IgD-negative memory B cell (primary cell): ENCODE measurements at places on chromosomes 3 and 15. TPM values are rescaled to one million over a fixed set of nuclear protein-coding genes. Genes with fewer than 3 reads are reported as not detected.

Gene TLNRD1
- polyA plus RNA-seq, result 4.6 TPM

Gene GUCA1C
- polyA plus RNA-seq, result not detected

Gene KLHL40
- polyA plus RNA-seq, result not detected

Gene PIF1
- polyA plus RNA-seq, result 2.4 TPM

Gene A4GNT
- not detected for polyA plus RNA-seq

Gene EPHA6
- not detected for polyA plus RNA-seq

Gene CHCHD6
- polyA plus RNA-seq, result 16.6 TPM

Gene CLDN18
- not detected for polyA plus RNA-seq

Gene CHRFAM7A
- polyA plus RNA-seq, result not detected

Gene CFAP100
- not detected for polyA plus RNA-seq

Gene RLBP1
- not detected for polyA plus RNA-seq

Gene ZNF501
- polyA plus RNA-seq, result 2.0 TPM

Gene ASB14
- 0.53 TPM for polyA plus RNA-seq

Gene C3orf49
- not detected for polyA plus RNA-seq

Gene TMCO5A
- polyA plus RNA-seq, result not detected

Gene LRRK1
- 13.2 TPM for polyA plus RNA-seq

Gene GNB5
- 83.2 TPM for polyA plus RNA-seq

Gene SNURF
- 15.7 TPM for polyA plus RNA-seq

Gene KNG1
- not detected for polyA plus RNA-seq

Gene GRM7
- not detected for polyA plus RNA-seq

Gene ZNF860
- 27.7 TPM for polyA plus RNA-seq

Gene TM6SF1
- 0.29 TPM for polyA plus RNA-seq

Gene GP5
- polyA plus RNA-seq, result 0.05 TPM

Gene HMG20A
- polyA plus RNA-seq, result 34.2 TPM

Gene LTF
- not detected for polyA plus RNA-seq

Gene CLRN1
- not detected for polyA plus RNA-seq

Gene PFKFB4
- 1.5 TPM for polyA plus RNA-seq

Gene SLCO2A1
- not detected for polyA plus RNA-seq

Gene NAALADL2
- polyA plus RNA-seq, result not detected

Gene HRH1
- polyA plus RNA-seq, result not detected

Gene FGF12
- 0.38 TPM for polyA plus RNA-seq

Gene COPG1
- 52.9 TPM for polyA plus RNA-seq

Gene MESP1
- 1.8 TPM for polyA plus RNA-seq

Gene SCG5
- not detected for polyA plus RNA-seq

Gene ECT2
- 4.2 TPM for polyA plus RNA-seq

Gene CGNL1
- polyA plus RNA-seq, result 0.16 TPM

Gene SLC22A14
- polyA plus RNA-seq, result not detected

Gene CD276
- not detected for polyA plus RNA-seq

Gene CYP1A1
- polyA plus RNA-seq, result not detected

Gene SSUH2
- not detected for polyA plus RNA-seq

Gene FANCD2OS
- polyA plus RNA-seq, result not detected

Gene PPARG
- not detected for polyA plus RNA-seq

Gene DOCK3
- not detected for polyA plus RNA-seq

Gene ZNF774
- 0.04 TPM for polyA plus RNA-seq
